ENCODE measurements at places on chromosomes 6 and 20.

DNA sequence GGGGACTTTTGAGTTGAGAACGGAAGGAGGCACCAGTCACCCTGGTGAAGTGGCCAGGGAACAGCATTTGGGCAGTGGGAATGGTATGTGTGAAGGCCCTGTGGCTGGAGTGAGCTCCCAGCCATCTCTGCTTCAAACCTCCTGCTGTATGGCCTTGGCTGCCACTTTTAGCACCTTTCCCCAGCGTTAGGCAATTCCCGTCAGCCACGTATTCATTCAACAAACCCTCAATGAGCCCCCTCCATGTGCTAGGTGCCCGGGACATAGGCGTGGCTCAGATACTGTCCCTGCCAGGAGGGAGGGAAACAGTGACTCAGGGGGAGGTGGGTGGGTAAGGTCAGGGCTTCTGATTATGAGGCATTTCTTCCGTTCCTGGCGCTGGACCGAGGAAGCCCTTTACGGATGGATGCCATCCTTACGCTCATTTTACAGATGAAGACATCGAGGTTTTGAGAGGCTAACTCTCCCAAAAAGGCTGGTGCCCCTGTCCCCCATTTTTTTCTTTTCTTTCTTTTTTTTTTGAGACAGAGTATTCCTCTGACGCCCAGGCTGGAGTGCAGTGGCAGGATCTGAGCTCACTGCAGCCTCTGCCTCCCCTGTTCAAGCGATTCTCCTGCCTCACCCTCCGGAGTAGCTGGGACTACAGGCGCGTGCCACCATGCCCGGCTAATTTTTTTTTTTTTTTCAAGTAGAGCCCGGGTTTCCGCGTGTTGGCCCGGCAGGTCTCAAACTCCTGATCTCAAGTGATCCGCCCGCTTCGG is 37.5 kb downstream of the SRC start:
- no peak for DNase-seq

- no peak for DNase-seq
Measured at GRCh38 chr20:49750611-49751396, 37.1 kb upstream of the B4GALT5 start.

- DNase-seq, result no peak
Measured at GRCh38 chr20:16206817-16207216, 366.4 kb downstream of the KIF16B start.

DNA sequence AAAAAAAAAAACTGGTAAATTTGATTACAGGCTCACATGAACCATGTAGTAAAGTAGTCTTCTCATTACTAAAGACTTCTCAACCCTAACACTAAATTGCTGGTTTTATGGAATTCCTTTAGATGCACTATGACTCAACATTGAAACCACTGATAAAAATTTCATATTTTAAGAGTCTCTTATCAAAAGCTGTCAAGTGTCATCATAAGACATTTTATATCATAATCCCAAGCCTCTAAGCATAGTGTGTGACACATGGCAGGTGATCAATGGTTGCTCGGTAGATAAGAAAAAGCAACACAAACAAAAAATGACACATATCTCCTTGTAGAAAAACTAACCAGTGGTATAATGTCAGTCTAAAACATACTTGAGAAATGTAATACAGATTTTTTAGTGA is 258.4 kb downstream of the RNGTT start:
- peak; percentile 80 for DNase-seq

DNA sequence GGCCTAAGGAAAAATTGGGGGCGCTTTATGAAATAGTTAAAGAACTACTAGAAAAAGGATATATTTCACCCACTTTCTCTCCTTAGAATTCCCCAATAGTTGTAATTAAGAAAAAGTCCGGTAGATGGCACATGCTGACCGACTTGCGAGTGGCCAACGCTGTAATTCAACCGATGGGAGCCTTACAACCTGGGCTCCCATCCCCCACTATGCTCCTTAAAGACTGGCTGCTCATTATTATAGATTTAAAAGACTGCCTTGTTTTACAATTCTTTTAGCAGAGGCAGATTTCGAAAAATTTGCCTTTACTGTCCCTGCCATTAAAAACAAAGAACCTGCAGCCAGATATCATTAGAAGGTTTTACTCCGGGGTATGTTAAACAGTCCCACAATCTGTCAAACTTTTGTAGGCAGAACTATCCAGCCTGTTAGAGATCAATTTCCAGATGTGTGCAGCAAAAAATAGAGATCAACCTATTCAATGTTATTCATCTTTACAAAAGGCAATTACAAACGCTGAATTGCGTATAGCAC is 58.5 kb upstream of the PRSS16 start:
- peak; percentile 96 for DNase-seq

DNA sequence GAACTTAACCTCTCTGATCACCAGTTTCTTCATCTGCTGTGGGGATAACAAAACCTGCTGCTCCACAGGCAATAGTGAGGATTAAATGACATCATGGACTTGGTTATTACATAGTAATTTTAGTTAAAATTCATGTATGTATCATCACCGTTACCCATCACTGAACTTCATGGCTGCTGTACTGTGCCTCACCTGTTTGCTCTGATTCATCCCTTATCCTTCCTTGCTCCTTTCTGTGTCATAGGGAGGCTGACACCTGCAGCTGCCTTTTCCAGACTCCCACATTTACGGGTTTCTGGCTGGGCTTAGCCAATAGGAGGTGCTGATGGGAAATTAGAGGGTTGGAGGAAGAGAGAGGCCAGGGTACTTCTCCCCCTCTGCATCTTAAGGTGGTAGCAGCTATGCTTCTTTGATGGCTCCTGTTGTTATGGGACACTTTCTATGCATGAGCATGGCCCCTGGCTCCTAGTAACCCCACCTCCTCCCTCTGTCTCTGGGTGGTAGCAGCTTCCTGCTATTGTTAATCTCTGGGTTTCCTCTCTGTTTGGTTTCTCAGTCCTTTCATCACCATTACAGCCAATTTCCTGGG is 332.1 kb downstream of the DHX35 start:
- no peak for DNase-seq

GRCh38 chr6:74050921-74051320 is 354.9 kb downstream of the CD109 start:
- no peak for DNase-seq

GRCh38 chr20:36385503-36385902 is 79.4 kb downstream of the DLGAP4 start:
- no peak for DNase-seq

- no peak for DNase-seq
Measured at GRCh38 chr6:98498144-98498775, 336.1 kb upstream of the POU3F2 start.

- DNase-seq, result no peak
Measured at GRCh38 chr20:61663521-61664425, 401.9 kb downstream of the TAF4 start.

- DNase-seq, result peak; percentile 85
Measured at GRCh38 chr6:127302728-127303660, 36.3 kb downstream of the RNF146 start.

DNA sequence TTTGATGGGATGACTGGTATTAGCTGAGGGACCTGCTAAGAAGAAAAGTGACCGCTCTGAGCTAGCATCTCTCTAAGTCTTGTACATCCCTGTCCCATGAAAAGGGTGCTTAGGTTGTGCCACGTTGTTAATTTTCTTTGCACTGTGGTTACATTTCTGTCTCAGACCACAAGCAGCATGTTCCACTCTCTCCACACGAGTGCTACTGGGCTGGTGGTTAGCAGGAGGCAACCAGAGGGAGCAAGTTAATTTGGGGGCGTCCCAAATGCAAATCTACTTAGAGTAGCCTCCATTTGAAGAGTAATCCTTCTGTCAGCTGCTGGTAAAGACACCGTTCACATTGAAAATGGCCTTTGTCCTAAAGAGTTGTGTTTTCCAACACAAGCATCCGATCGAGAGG is 3.4 kb upstream of the SCML4 start:
- no peak for DNase-seq

- DNase-seq, result no peak
Measured at GRCh38 chr6:38169977-38170526, 350.5 kb downstream of the ZFAND3 start.

DNA sequence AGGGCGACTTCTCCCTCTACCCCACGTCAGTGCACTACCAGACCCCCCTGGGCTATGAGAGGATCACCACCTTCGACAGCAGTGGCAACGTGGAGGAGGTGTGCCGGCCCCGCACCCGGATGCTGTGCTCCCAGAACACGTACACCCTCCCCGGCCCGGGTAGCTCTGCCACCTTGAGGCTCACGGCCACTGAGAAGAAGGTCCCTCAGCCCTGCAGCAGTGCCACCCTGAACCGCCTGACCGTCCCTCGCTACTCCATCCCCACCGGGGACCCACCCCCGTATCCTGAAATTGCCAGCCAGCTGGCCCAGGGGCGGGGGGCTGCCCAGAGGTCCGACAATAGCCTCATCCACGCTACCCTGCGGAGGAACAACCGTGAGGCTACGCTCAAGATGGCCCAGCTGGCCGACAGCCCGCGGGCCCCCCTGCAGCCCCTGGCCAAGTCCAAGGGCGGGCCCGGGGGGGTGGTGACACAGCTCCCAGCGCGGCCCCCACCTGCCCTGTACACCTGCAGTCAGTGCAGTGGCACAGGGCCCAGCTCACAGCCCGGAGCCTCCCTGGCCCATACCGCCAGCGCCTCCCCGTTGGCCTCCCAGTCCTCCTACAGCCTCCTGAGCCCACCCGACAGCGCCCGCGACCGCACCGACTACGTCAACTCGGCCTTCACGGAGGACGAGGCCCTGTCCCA is 57.5 kb upstream of the TMEM181 start:
- DNase-seq, result no peak

- no peak for DNase-seq
Measured at GRCh38 chr6:149015535-149016525, 269.0 kb downstream of the UST start.

GRCh38 chr6:71387179-71387578 is 98.6 kb downstream of the OGFRL1 start:
- DNase-seq, result no peak

DNA sequence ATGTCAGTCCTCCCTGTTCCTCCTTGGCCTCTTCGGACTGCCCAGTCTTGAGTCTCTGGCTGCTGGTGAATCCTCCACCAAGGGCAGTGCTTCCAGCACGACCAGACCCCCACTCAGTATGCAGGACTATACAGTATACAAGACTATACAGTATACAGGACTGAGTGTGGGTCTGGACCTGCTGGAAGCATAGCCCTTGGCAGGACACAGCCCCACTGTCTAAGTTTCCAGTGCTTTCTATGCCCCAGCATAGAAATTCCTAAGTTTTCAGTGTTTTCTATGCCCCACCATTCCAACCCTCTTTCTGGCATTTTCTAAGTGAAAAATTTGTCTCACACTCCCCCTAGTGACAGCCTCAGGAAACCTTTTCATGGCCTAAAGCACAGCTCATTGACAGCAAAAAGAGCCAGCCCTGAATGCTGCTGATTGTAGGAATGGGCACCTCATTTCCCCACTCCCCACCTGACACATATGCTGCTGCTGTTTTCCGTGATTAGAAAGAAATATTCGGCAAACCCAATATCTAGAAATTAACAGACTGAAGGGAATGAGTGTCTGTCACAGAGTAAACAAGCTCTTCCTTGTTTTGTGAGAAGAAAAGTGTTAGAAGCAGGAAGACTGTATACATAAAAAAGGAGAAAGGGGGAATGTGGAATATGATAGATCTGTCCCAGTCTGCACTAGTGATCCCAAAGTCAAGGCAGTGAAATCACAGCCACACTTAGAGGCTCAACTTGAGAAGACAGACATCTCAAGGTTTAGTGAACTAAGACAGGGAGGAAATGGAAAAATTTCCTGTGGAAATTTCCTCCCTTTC is 206.9 kb downstream of the IBTK start:
- DNase-seq, result peak; percentile 73

DNA sequence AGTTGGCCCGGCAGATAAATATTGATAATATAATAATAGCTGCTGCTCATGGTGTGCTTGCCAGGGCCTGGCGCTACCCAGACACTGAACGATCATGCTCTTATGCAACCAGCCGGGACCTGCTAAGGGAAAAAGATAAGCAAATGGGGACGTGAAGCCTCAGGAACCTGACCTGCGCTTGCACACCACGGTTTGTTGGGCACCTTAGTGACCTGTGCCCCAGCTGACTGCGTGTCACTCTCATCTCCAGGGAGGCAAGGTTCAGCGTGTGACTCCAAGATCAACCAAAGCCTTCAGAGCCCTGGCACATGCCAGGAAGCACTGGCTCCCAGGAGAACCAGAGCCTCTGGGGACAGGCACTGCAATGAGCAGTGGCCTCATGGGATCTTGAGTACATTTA is 111.1 kb downstream of the AGPAT4 start:
- DNase-seq, result no peak

- no peak for DNase-seq
Measured at GRCh38 chr6:27556406-27556805, 83.5 kb upstream of the ZNF184 start.

- no peak for DNase-seq
Measured at GRCh38 chr6:41080621-41081020, 7.8 kb downstream of the NFYA start.

GRCh38 chr6:5080574-5080973 is 4.6 kb upstream of the PPP1R3G start:
- DNase-seq, result no peak

GRCh38 chr20:20360464-20360863 is 7.4 kb upstream of the INSM1 start:
- peak; percentile 71 for DNase-seq

- DNase-seq, result no peak
Measured at GRCh38 chr20:739736-740135, 28.6 kb downstream of the SLC52A3 start.

DNA sequence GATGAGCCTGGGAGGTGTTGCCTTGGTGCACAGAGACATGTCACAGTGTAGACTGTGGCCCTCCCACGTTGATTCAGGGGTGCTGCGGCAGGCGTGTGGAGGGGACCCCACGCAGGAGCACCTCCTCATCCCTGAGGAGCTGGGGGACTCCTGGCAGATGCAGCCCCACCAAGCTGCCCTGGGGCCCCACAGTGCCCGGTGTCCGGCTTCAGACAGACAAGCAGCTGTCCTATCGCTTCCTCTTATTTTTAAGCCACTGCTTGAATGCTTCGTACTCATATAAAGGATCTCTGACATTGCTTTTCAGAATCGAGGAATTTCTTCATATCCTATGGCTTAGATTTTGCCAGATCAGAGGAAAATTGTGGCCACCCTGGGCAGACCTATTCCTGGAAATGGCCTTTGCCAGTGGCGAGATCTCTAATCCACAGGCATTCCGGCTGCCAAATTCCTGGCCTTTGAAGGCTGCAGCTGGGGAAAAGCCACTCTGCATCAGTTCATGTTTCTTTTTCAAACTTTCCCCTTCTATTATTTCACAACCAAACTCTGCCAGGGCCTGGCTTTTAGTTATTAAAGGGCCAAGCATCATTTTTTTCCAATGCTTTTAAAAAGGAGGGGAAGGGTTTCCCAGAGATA is 337.0 kb downstream of the THBS2 start:
- no peak for DNase-seq

DNA sequence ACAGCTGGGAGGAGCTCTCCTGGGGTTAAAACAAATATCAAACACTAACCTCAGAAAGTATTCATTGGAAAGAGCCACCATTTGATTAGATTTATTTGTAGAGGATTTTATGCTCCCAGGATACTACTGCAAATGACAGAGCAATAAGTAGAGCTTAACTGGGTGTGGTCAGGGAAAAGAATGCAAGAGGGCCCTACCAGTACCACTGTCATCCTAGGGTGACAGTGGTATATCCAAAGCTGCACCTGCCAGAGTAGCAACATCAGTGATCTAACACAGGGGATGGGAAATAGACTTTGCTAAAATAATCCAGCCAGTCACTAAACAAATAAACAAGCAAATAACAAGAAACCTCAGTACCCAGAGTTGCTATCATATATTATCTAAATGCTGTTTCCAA is 29.7 kb downstream of the ERGIC3 start:
- DNase-seq, result no peak

Data from OCI-M1 (cell line).